ENCODE measurements at places on chromosomes 6 and 20.

GRCh38 chr6:139166956-139167313, 32.1 kb downstream of the HECA start:
- DNase-seq, result no peak

GRCh38 chr6:703552-703951, 10.6 kb upstream of the EXOC2 start:
- no peak for DNase-seq

GRCh38 chr6:68741501-68742386, 106.7 kb downstream of the ADGRB3 start:
- no peak for DNase-seq

DNA sequence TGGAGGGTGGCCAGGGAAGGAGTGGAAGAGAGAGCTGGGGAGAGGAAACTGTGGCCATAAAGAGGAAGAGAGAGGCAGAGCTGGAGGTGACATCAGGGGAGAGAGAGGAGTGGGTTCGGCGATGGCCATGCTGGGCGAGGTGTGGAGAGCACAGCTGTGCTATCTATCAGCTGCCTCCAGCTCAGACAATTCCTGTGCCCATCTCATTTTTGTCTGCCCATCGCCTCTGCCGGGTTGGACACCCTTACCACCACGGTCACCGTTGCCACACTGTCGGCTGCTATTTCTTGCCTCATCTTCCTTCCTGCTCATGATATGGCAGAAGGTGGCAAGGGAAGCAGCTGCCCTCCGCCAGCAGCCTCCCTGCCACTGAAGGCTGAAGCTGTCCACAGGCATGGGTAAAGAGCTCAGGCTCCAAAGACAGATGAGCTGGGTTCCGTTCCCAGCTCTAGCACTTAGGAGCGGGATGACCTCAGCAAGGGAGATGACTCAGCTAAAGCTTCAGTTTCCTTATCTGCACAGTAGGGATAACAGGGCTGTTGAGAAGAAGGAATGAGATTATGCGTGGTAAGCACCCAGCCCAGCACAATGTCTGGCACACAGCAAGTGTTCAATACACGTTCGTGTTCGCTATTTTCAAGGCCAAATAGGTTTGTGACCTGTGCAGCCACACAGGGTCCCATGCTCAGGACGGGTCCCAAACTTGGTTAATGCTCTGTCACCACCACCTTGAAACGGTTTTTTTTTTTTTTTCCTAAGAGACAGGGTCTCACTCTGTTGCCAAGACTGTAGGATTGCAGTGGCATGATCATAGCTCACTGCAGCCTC, 21.9 kb upstream of the TAF8 start:
- DNase-seq, result no peak

- DNase-seq, result no peak
Measured at GRCh38 chr20:51930775-51931174, 128.5 kb upstream of the SALL4 start.

DNA sequence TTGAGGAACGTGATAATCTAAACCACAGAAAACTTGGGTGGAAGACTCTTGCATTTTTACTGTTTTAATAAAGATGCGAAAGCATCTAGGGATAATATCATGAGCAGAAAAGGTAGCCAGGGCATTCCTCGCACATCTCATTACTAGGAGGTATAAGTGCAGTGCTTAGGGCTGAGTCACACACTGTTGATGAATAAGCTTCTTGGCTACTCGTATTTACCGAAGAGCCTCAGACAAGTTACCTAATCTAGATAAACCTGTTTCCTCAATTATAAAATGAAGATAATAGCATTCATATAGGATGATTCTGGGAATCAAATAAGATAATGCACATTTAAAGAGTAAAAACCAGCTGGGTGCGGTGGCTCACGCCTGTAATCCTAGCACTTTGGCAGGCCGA, 780 bp upstream of the KIAA0319 start:
- peak; percentile 26 for DNase-seq

- DNase-seq, result no peak
Measured at GRCh38 chr6:72740135-72740534, 118.3 kb downstream of the KCNQ5 start.

GRCh38 chr6:33166363-33166762, 25.9 kb downstream of the COL11A2 start:
- no peak for DNase-seq

GRCh38 chr20:19019734-19020364, 192.6 kb upstream of the SLC24A3 start:
- DNase-seq, result no peak

- no peak for DNase-seq
Measured at GRCh38 chr20:53833333-53834061, 236.9 kb downstream of the BCAS1 start.
